ENCODE measurements at places on chromosomes 4 and X.
A peak's percentile ranks its signal among the peaks of the same experiment; 100 is the strongest.

DNA sequence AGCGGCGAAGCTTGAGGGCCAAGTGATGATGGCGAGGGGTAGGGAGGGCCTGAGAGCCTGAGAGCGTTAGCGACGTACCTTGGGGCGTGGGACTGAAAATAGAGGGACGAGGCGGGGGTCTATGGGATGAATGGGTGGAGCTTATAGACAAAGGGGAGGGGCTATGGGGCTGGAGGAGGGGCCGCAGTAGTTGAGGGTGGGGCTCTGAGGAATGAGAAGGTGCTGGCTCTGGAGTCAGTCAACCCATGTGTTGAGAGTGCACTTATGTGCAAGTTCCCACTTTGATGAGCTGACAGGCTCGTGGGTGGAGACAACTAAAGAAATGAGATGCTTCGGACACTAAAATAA is 488 bp downstream of the TBC1D25 start:
- DNase-seq: peak; percentile 53

DNA sequence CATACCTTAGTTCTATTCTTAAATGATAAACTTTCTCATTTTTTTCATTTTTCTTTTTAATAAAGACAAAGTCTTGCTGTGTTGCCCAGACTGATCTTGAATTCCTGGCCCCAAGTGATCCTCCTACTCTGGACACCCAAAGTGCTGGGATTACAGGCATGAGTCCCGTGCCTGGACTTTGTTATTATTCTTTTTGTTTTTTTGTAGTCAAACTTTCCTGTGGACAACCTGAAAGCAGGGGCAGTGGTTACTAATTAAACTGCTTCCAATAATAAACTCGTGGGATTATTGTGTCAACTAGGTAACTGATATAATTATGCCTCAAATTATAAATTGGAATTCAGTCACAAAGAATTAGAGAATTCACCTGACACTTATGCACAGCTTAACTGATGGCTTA is 107.8 kb upstream of the RAPGEF2 start:
- no peak for DNase-seq

DNA sequence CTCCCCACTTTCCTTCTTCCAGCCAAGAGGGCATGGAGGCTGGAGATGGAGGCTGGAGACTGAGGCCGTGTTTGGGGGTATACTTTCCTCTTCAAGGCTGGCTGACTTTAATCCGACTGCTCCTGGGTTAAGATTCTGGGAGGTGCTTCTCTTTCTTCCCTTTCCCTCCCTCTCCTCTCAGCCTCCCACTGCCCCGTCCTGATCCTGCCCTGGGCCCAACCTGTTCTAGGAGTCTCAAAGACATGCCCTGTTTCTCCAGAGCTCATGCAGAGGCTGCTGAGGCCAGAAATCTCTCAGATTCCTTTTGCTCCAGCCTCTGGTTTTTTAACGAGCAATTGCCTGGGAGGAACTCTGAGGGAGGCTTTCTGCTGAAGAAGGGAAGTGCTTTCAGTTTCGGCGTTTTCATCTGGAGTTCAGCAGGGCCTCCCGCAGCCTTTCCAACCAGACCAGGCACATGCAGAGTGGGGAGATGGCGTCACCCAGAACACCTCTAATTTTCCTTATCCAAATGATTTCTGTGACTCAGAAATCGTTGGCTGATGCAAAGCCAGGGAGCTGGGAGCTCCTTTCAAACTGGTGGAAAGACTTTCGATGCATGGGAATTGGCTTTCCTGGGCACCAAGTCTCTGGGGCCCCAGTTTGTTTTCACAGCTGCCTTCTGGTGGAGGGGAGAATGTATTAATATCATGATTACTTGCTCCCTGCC is 34.5 kb upstream of the FAM9C start:
- no peak for DNase-seq

DNA sequence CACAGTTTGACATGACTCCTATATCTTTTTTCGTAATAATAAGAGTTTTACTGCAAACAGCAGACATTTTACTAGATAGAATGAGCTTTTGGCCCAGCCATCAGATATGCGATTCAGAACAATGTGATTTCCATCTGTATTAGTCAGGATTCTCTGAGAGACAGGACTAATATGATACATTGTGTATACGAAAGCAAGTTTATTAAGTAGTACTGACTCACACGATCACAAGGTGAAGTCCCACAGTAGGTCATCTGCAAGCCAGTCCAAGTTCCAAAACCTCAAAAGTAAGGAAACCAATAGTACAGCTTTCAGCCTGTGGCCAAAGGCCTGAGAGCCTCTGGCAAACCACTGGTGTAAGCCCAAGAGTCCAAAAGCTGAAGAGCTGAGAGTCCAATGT is 24.1 kb downstream of the CXCL8 start:
- DNase-seq: no peak

DNA sequence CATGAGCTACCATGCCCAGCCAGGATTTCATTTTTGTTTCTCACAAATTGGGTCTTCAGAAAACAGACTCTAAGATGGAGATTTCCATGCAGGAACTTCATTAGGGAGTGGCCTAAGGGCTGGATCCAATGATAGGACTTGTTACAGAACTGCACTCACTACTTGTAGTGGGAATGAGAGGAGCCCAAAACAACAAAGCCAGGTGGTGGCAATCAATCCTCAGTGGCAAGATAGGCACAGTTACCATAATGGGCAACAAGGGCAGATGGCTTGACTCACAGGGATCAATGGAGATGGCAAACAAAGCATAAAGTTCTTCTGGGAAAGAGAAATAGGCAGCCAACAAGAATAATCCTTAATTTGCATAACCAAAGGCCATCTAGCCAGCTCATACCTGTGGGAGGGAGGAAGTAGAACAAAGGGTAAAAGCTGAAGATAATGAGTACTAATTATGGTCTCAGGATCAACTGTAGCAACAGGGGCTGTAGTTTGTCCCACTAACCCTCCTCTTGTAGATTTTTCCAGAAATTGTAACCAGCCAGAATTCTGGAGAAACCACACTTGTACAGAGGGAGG is 72.8 kb upstream of the MAPK10 start:
- no peak for DNase-seq

DNA sequence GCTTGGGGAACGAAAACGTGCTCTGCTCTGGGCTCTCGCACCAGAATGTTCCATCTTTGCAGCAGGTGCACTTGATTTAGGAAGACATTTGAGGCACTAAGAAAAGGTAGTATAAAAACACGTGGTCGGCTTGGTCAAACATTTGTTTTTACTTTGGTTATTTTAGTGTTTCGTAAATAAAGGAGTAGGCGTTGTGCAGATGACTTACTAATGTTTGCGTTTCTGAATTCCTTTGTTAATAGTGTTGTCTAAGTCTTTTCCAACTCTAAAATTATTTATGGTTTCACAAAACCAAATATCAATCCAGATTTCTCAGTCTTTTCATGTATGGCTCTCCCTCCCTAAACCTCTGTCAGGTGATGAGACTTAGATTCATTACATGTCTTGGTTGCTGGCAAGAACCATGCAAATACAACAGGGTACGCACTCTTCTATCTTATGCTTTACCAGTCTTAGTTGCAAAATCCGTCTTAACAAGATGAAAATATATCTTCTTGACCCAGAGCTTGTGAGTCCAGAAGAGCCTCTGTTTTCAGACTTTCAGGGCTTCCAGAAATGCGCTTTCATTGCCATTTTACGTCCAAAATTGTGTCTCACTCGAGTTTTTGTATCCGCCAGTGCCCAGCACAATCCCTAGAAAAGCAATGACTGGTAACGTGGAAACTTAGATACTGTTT is 686 bp downstream of the MTHFD2L start:
- DNase-seq: no peak

GRCh38 chr4:147566762-147567161 is 50.4 kb upstream of the TMEM184C start:
- DNase-seq: no peak

GRCh38 chr4:3613967-3614730 is 81.9 kb upstream of the LRPAP1 start:
- no peak for DNase-seq

DNA sequence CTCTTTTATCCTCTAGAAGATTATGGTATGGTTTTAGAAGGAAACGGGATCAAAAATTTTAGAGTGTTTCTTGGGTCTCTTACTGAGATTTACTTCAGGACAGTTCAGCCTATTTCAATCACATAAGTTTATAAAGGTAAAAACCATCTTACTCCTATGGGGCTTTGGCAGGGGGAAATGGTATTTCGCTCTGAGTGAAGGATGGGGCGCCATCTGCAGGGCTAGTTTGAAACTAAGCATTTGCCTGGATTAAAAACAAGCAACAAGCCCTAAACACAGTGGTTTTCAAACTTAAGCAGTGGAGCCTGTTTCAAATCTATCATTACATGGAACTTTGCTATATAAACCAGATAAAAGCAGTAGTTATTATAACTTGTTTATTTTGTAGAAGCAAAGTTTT is 361.5 kb upstream of the FMR1 start:
- DNase-seq: no peak

DNA sequence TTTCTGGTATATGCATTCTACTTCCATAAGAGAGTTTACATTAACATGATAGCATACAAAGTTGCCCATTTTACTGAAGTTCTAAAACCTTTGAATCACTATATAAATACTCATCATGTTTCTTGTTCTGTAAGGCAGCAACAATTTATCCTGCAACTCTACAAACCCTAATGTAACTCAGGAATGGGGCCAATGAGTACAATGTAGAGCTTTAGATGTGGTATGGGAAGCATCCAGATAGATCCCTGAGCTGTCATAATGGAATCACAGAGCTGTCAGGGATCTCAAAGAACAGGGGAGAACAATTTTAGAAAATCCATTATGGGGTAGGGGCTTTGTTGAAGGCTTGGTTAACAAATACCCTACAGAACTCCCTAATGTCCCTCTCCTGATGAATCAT is 88.5 kb downstream of the DCUN1D4 start:
- no peak for DNase-seq

DNA sequence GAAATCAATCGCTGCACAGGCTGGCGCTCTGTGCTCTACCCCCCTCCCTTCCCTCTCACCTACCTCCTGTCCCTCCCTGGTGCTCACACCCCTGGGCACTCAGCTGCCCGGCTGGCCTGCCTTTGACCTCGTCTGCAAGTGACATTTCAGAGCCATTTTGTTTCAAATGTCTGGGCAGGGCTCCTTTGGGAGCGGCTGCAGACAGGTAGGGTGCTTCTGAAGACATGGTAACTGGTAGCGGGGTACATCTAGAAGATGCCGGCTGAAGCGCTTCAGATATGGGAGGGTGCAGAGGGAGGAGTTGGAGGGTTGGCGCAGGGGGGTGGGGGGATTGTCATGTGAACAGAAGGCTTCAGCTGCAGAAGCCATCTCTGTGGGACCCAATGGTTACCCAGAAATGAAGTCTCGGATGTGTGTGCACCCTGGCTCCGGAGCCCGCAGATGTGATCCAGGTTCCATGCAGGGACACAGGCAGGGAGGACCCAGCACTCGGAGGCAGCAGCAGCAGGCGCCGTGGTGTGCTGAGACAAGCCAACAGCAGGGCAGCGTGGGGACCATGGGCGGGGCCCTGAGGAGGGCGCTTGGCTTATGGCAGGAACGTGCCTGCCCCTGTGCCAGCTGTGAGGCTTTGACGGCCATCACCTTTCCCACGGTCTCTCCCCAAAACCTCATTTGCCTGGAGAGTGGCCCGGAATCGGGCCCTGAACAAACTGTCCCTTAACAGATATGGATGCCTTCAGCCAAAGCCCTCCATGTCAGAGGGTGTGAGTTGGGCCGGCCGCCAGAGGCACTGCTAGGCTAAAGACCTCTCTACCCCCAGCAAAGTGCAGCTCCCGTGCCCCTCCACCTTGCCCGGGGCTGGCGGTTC is 7.6 kb upstream of the DUSP9 start:
- DNase-seq: no peak

GRCh38 chr4:181674315-181674875 is 568.8 kb upstream of the TENM3 start:
- no peak for DNase-seq

- no peak for DNase-seq
Measured at GRCh38 chr4:5365071-5366008, 314.1 kb downstream of the STK32B start.

GRCh38 chr4:64713256-64713840 is 304.1 kb upstream of the TECRL start:
- DNase-seq: no peak

GRCh38 chr4:109298279-109299010 is 4.0 kb downstream of the COL25A1 start:
- DNase-seq: no peak

GRCh38 chrX:39196192-39197102 is 395.2 kb downstream of the MID1IP1 start:
- peak; percentile 47 for DNase-seq

GRCh38 chrX:134241960-134242619 is 5.1 kb downstream of the CCDC160 start:
- DNase-seq: no peak

DNA sequence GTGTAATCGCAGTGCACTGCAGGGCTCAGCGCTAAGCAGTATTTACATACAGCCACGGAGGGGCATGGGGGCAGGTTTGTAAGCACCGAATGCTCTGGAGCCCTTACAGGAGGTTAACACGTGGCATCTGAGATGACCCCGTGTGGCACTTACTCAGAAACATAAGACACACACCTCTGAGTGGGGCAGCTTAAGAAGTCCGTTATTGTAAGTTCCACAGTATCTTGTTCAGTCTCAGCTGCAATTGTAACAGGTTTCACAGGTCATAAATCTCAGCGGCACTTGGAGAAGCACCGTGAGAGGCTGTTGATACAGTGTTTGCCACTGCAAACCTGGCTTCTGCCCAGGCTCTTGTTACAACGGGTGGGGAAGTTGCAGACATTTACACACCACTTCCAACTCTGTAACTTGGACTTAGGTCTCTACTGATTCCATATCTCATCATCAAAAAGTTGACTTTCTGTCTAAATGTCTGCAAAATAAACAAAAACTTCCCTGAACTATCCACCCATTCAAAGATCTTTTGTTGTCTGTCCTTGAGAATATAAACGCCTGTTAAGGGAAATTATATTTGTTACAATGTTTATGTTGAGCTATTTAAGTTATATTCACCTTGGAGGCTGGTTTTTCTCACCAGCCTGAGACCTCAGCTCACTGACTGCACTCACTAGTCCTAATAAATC is 10.3 kb downstream of the CPLX1 start:
- DNase-seq: no peak

GRCh38 chr4:78781924-78782323 is 5.8 kb downstream of the BMP2K start:
- no peak for DNase-seq

- no peak for DNase-seq
Measured at GRCh38 chr4:69167300-69167699, 47.2 kb downstream of the UGT2B11 start.

DNA sequence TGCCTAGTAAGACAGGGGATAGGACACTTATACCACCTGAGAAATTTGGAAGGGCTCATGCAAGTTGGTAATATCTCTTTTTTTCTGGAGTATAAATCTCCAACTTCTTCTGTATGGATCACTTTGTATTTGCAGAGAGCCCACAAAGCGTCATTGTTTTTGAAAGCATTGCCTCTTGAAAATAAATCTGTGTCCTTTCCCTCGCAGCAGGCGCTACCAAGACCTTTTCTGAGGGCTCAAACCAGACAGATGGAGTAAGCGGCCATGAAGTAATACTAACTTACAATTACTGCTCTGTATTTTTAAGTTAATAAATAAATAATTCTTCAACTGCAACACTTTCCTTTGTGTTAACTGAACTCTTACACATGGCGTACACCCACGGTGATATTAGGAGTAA is 56.0 kb upstream of the FBXW7 start:
- DNase-seq: no peak
